Activated naive CD4-positive, alpha-beta T cell (primary cell): ENCODE measurements at places on chromosomes 3 and 15.

DNA sequence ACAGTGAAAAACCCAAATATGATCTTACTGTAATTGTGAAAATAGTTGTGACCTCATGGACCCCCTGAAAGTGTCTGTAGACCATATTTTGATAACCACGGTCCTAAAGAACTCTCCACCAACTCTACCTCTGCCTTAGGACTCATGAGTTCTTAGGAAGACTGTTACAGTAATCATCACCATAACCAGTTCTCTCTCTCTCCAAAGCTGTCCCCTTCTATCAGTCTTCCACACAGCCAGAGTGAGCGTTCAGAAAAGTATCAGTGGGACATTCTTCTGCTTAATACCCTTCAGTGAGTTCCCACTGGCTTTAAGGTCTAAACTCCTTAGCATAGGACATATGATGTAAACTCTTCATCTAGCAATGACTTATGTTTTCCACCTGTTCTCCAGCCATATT, 27.6 kb upstream of the ST6GAL1 start:
- no peak for DNase-seq

GRCh38 chr3:85576091-85576690, 617.4 kb downstream of the CADM2 start:
- no peak for DNase-seq

- DNase-seq: no peak
Observed at GRCh38 chr3:157204431-157204830, 44.5 kb upstream of the CCNL1 start.

GRCh38 chr3:1404270-1404962, 311.6 kb downstream of the CNTN6 start:
- DNase-seq: no peak
